ENCODE measurements at places on chromosomes 11 and 22. TPM values are rescaled to one million over a fixed set of nuclear protein-coding genes. Genes with fewer than 3 reads are reported as not detected.

DNA sequence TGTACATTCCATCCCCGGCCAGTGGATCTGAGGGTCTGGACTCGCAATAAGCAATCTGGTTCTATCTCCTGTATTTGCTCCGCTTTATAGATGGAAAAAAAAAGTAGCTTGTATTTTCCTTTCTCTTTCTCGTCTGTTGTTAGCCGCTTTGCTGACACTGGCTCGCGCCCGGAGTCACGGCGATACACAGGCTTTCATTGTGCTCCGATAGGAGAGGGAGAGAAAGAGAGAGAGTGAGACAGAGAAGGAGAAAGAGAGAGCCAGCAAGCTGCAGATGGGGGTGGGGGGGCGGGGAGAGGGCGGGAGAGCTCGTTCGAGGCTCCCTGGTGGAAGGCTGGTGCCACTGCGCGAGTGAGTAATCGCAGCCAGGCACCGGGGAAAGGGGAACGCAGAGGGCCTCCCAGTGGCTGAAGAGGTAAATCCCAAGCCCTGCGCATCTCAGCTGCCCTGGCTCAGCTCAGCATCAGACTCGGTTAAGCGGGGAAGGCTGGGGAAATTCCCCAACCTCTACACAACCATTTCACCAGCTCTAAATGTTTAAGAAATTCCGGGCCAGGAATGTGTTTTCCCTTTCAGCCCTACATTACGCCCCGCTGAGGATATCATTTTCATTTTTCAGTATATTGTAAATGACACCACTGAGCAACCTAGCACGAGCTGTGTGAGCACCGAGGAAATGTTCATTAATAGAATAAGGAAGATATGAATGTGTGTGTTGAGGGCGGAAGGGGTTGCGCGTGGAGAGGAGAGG lies at the start of gene MAML2:
Gene MAML2, minus strand, starts transcription at position 235 of the 751 bp plus-strand sequence. CDS start 1,300 bp downstream, outside the sequence.
- peak; percentile 96 for DNase-seq

DNA sequence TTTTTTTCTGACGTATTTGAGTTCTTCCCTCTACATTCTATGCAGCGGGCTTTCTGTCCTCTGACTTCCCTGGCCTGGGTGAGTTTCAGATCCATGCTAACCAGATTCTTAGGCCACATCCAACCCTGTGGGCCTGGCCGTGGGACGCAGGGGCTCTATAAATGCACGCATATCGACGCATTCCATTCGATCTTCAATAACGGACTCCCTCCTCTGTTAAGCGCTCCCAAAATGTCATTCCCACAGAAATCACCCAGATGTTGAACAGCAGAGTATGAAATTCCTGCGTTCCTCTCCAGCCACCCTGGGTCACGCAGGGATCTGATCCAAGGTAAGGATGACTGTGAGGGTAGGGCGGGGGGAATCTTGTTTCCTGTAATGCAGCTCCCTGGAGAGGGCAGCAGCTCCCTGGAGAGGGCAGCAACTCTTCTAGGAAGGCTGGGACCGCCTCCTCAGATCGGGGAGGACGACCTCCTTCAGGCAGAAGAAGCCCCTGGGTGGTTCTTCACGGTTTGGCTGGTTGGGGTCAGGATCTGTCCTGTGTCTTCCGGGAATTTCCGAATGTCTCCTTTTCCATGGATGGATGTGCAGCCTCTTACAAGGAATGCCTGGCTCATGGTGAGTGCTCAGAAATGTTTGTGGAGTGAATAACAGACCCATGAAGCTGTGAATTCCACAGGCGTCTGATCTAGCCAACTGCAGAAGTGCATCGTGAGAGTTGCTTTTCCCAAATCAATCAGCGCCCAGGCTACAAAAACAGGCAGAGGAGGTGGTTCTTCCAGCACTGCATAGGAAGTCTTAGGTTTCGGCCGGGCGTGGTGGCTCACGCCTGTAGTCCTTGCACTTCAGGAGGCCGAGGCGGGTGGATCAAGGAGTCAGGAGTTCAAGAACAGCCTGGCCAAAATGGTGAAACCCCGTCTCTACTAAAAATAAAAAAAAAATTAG lies 12.2 kb downstream of the MRGPRD start:
- peak; percentile 50 for DNase-seq

- no peak for DNase-seq
These were observed 676.6 kb upstream of the CCDC179 start for GRCh38 chr11:23536907-23537306.

GRCh38 chr11:72140661-72141060 lies 5.1 kb downstream of the FOLR3 start:
- no peak for DNase-seq

DNA sequence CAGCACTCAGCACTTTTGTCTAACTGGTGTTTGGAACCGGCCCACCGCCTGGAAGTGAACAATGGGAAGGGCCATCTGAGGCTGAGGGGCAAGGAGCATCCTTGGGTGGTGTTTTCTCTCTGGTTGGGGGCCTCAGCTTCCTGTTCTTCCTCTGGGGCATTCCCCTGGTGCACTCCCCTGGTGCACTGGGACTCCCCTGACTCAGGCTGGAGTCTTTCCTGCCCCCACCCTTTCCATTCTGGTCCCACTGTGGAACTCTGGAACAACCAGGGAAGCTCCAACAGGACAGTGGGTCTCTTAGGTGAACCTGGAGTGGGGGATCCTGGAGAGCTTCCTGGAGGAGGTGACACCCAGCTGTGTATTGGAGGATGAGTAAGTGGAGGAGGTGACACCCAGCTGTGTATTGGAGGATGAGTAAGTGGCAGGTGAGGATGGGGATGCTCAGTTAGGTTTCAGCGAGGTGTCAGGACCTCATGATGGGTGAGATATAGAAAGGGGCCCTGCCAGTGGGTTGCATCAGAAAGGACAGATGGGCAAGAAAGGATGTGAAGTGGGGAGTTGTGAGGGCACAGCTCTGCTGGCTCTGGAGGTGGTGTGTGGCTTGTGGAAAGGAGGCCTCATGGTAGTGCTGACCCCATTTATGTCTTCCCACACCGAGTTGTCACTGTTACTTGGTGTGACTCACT lies 132.1 kb downstream of the OSBP2 start:
- no peak for DNase-seq

- no peak for DNase-seq
These were observed 89.7 kb downstream of the ZC3H12C start for GRCh38 chr11:110182886-110183285.

DNA sequence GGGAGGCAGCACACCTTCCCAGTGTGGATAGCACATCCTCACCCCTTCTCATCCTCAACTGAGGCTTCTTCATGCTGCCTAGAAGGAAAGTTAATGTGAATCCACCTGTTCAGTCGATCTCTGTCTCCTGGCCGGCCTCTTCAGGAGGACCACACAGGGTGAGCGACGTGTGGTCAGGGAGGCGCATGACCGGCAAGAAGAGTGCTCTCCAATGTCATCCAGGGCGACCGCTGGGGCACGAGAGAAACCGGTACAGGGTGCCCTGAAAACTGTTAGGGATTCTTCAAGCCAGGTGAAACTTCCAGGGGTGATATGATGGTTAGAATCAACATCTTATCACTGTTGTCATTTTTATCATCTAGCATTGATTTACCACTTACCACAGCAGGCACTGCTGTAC lies 43.0 kb downstream of the IGSF9B start:
- DNase-seq = no peak

DNA sequence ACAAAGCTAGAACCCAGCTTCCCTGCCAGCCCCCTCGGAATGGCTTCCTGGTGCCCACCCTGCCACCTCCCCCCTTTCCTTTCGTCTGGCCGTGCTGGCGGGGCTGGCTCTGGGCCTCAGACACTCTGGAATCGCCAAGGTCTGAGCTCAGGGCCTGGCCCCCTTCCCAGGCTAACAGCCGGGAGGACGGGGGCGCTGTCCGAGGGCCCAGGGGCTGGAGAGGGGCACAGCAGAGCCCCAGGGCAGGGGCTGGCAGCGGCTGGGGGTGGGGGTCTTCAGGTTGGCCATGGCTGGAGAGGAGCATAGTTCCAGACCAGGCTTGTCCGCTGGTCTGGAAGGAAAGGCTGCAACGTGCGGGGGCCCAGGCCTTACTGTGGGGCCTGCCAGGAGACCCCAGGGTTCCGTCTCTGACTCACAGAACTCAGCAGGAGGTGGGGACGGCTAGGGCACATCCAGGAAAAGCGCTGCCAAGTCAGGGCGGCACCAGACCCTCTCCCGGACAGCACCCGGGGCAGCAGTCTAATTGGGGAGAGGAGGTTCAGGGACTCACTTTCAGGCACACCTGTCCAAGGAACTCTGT lies 861 bp upstream of the LTBP3 start:
- DNase-seq = no peak

DNA sequence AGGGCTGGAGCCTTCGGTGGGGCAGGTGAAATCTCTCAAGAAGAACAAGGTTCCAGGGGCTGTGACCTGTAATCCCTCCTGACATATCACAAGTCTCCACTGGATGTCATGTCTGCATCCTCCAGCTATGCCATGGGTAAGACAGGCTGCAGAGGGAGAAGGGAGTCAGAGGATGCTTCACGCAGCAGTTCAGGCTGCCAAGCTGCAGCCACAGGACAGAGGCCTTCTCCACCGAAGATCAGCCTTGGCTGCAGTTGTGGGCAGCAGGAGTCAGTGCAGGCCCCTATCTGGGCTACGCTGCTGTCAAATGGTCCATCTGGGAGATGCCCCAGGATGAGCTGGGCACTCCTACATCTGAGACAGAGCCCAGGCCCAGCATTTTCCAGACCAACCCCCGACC lies 25.0 kb downstream of the DKK3 start:
- peak; percentile 17 for DNase-seq

MRGPRE gene
- not detected for total RNA-seq

BATF2 gene
- 0.72 TPM for total RNA-seq
